ENCODE measurements at places on chromosomes 6 and 20.

GRCh38 chr20:46060301-46060881, 29.4 kb downstream of the NCOA5 start:
- no peak for DNase-seq

DNA sequence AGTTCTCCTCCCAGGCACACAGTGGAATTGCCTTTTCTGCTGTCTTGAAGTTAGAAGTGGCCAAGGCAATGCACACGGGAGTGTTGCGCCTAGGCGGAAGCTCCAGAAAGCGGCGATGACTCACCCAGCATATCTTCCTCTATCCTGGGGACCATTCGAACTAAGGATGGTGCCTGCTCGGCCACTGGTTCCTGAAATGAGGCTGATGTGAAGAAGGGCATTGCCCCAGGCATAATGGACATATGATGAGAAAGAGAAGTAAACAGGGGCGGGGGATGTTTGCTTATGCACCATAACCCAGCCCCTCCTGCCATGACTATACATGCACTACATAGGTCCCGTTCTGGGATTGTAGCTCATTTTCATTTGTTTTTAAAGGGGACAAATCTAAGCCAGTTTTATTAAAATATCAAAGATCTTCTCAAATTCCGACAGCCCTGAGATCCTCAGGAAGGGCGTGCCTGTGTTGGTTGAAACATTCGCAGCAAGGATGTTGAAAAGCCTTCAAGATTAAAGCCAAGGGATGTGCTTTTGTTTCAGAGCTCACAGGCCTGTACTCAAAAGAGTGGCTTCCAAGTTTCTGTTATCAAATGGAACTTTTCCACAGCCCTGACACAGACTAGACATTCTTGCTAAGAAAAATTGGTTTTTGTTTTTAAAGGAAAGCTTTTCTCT, 218.5 kb downstream of the LY86 start:
- no peak for DNase-seq

- no peak for DNase-seq
Observed at GRCh38 chr20:45959126-45959525, 12.9 kb downstream of the ZNF335 start.

- DNase-seq, result peak; percentile 53
Observed at GRCh38 chr20:21615617-21616080, 89.8 kb upstream of the PAX1 start.

GRCh38 chr6:113394216-113394615, 462.9 kb upstream of the MARCKS start:
- no peak for DNase-seq

DNA sequence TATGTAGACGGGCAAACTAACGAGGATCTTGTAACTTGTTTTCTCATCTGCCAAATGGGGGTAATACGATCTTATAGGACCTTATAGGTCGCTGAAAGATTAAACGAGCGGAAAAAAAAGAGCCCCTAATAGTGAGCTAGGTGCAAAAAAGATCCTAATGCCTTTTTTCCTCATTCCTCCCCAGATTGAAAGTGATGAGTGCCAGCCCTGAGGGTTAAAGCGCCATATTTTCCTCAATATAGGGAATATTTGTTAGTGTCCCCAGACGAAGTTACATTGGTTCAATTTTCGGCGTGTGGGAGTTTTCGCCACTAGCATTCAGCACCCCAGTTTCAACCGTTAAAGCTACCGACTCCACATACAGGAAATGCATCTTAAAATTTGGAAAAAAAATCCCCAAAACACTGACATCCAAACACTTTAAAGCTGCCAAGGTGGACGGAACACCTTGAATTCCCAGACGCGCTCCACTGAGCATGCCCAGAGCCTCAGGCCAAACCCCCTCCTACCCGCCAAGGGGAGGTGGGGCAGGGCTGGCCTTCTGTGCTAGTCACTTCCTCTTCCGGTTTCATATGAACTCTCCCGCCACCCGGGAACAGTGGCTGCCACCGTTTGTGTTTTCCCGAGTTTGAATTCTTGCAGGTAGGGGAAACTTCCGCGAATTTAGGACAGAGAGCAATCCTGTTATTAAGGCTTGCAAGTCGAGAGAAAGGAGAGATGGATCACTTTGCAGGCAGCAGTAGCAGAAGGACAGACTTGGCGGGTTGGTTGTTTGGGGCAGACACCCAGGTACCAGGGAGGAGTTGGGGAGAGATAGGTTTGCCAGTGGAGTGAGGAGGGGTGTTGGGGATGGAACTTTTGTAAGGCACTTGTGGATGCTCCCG, at the start of gene PRIM2:
Gene PRIM2 (plus strand): TSS at position 571 of the 884 bp plus-strand sequence. CDS start 816 bp downstream, outside the sequence.
- peak; percentile 94 for DNase-seq

GRCh38 chr6:35057449-35058357, 83.4 kb downstream of the TCP11 start:
- DNase-seq, result no peak

GRCh38 chr6:67501755-67502154, 1133.3 kb upstream of the ADGRB3 start:
- DNase-seq, result no peak

- DNase-seq, result no peak
Observed at GRCh38 chr6:63573899-63574553, 1.7 kb downstream of the LOC128125822 start.

- no peak for DNase-seq
Observed at GRCh38 chr6:35082733-35083403, 58.3 kb downstream of the TCP11 start.

GRCh38 chr20:23145281-23145700, 59.2 kb upstream of the CD93 start:
- no peak for DNase-seq

- no peak for DNase-seq
Observed at GRCh38 chr20:37298190-37298939, 8.9 kb downstream of the MANBAL start.

GRCh38 chr6:42225029-42225339, 7.3 kb upstream of the MRPS10 start:
- no peak for DNase-seq

GRCh38 chr6:158068893-158069799, 87.5 kb downstream of the SYNJ2 start:
- peak; percentile 53 for DNase-seq

DNA sequence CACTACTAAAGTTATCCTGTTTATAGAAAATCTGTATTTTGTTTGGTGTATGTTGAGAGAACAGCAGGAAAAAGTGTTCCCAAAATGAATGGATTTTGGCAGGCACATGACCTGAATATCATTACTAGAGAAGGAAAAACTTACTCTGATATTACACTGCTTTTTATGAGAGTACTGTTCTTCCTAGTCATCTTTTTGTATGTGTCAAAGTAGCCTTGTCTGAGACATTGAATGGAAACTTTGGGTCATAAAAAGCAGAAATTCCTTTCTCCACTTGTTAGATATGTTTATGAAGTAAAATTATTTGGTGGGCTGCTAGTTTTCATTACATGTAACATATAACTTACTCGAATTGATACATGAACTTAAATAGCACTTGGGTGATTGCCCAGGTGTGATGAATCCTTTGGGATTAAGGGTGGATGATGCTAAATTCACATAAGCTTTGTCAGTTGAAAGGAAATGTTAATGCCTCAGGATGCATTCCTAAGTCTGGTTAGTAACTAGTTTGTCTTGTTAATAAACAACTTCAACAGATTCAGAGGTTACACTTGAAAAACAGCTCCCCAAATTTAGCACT, 206.7 kb downstream of the CENPW start:
- DNase-seq, result no peak

- DNase-seq, result no peak
Observed at GRCh38 chr6:145813285-145814034, 1.1 kb downstream of the FBXO30 start.

- no peak for DNase-seq
Observed at GRCh38 chr20:32158943-32159660, 48.4 kb downstream of the PLAGL2 start.

DNA sequence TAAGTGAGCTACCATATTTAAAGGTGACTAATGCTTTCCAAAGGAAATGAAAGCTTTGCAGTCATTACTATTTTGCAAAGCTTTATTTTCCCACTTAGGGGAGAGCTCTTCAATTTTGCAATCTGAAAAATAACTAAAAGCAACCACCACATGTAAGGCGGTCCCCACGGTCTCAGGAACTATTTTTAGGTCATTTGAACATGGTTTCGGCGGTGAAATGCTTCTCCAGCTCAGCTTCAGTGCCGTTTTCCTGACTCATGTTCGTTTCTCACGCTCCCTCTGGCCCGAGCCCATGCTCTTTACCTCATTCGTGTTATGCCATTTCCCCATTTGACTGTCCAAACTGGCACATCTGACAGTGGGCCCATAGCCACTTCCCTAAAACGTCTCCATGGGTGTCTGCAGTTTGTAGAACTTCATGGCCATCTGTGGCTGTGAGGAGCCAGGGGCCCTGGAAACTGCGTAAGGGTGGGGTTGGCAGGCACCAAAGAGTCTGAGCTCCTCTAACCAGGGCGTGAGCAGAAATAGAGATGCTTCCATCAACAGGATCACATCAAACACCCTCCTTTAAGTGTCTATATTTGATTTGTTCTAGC, 46.5 kb downstream of the ADTRP start:
- DNase-seq, result no peak

GRCh38 chr6:142597836-142598235, 296.0 kb downstream of the ADGRG6 start:
- no peak for DNase-seq

DNA sequence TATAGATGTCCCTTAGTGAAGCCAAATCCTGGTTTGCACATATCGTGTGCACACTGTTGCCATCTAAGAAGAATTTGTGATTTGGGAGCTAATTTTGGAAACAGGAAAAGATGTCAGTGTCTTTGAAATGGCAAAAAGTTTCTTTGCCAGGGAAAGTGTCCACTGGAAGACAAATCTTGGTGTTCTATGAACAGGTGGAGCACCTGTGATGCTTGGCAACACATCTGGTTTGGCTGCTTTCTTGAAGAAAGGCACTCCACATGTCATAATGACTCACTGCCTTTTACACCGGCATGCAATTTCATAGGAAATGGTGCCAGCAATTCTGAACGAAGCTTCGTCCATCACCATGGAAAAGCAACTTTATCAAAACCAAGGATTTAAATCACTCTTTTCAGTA, 1040.0 kb upstream of the MAP3K7 start:
- DNase-seq, result no peak

- no peak for DNase-seq
Observed at GRCh38 chr6:134813146-134813545, 136.8 kb downstream of the ALDH8A1 start.

GRCh38 chr6:152184917-152185574, 377.6 kb downstream of the ESR1 start:
- no peak for DNase-seq

GRCh38 chr20:63065911-63066310, 59.1 kb upstream of the BHLHE23 start:
- no peak for DNase-seq

DNA sequence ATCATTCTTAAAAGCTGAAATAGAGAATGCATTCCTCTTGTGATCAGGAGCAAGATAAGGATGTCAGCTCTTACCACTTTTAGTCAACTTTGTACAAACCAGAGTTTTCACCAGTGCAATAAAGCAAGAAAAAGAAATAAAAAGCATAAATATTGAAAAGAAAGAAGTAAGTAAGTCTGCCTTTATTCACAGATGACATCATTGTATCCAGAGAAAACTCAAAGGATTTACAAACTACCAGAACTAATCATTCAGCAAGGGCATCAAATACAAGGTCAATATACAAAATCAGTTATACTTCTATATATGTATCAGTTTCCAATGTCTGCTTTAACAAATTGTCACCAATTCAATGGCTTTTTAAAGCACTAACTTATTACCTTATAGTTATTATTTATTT, 13.4 kb downstream of the TTLL9 start:
- no peak for DNase-seq

DNA sequence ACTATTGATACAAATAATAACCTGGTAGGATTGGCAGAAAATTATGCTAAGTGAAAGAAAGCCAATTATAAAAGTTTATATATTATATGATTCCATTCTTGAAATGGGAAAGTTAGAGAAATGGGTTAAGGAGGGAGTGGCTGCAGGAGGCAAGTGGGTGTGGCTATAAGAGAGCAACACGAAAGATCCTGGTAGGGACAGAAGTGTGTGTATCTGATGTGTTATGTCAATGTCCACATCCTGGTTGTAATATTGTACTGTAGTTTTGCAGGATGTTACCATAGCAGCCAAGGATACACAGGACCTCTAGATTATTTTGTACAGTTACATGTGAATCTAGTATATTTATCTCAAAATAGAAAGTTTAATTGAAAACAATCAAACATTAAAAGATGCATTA, 46.8 kb downstream of the SNX5 start:
- no peak for DNase-seq

DNA sequence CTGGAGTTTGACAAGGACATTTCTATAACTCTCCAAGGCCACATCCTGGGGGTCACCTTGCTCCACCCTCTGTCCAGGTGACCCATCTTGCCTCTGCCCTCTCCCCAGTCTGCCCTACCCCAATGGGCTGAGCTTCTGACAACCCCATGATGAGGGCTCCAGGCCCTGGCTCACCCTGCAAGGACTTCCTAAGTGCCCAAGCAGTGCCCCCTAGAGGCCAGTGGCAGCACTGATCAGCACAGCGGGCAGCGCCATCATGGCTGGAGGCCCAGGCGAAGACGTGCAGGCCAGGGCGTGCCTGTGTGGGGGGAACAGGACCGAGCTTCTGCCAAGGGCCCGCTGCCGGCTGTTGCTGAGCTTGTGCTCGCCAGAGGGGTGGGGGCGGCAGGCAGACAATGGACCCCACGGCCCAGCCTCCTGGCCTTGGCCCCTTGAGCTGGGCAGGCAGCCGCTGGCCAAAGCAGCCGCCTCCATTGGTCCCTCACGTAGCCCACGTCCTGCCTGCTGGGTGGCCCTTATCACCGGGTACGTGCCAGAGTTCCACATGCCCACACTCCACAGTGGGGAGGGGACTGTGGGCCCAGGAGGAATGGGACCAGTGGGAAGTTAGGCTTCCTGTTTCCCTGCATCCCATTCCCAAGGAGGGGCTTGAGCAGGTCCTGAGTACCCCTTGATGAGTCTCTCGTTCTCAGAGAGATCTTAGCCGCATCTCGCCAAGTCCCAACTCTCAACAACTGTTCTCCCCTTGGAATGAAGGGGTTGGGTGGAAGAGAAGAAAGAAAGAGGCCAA, 64.3 kb downstream of the MRPL14 start:
- DNase-seq, result no peak

- no peak for DNase-seq
Observed at GRCh38 chr6:103723438-103724322, 1136.0 kb downstream of the HACE1 start.

GRCh38 chr6:89793586-89793985, 26.0 kb downstream of the MDN1 start:
- no peak for DNase-seq

DNA sequence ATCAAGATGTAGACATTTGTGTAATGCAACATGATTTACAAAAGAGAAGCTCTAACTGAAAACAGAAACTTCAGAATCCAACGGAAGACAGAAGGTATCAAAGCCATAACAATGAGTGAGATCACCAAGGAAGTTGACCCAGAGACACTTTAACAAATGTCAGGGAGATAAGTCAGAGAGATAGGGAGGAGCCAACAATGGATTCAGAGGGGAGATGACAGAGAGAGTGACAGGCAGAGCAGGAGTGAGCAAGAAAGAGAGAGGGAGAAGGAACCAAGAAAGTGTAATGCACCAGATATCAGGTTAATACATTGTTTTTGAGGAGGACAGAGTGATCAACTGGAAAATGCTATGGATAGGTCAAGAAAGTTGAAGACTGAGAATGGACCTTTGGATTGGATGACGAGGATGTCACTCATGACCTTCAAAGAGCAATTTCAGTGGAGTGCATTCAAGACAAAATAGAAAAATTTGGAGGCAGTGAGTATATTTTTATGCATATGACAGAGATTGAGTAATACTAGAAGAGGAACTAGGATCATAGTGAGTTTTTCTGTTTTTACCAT, 86.6 kb downstream of the TRDN start:
- no peak for DNase-seq

- no peak for DNase-seq
Observed at GRCh38 chr6:133392015-133392414, 150.9 kb downstream of the EYA4 start.

Data from pancreas (tissue), 10 donors.